Uterine smooth muscle cell (primary cell): ENCODE measurements at places on chromosomes 5 and 9. TPM values are rescaled to one million over a fixed set of nuclear protein-coding genes. Genes with fewer than 3 reads are reported as not detected.

The GABRB2 gene
- total RNA-seq: under 0.01 TPM in 2 replicates

The ARHGEF37 gene
- 0.66 and 1.5 TPM in 2 replicates for total RNA-seq

The CTSL gene
- 687 TPM in 2 replicates for total RNA-seq

The TIMD4 gene
- total RNA-seq: not detected in 2 replicates

The ACSL6 gene
- total RNA-seq: 0.11 TPM in 1 of 2 replicates, not detected in the other

The PRR16 gene
- 5.9 and 12.7 TPM in 2 replicates for total RNA-seq

The SMIM32 gene
- not detected in 2 replicates for total RNA-seq

The GALNT12 gene
- 69.5 and 98.7 TPM in 2 replicates for total RNA-seq

The CHMP5 gene
- total RNA-seq: 119 and 130 TPM in 2 replicates

The INSYN2B gene
- total RNA-seq: 11.2 and 15.3 TPM in 2 replicates

The STPG3 gene
- total RNA-seq: not detected in 2 replicates

The PRUNE2 gene
- 21.5 and 68.1 TPM in 2 replicates for total RNA-seq

The SCAI gene
- 13.3 and 22.6 TPM in 2 replicates for total RNA-seq

The MZB1 gene
- not detected in 2 replicates for total RNA-seq

The IFNA17 gene
- total RNA-seq: not detected in 2 replicates

The LMAN2 gene
- total RNA-seq: 332 and 487 TPM in 2 replicates

The CA9 gene
- 0.44 and 8.6 TPM in 2 replicates for total RNA-seq

The TRAPPC13 gene
- 26.4 and 41.5 TPM in 2 replicates for total RNA-seq

The EGFL7 gene
- total RNA-seq: 7.2 and 12.2 TPM in 2 replicates

The ALDH1A1 gene
- 69.4 and 232 TPM in 2 replicates for total RNA-seq
